ENCODE measurements at places on chromosomes 5 and 9. TPM values are rescaled to one million over a fixed set of nuclear protein-coding genes. Genes with fewer than 3 reads are reported as not detected.

DNA sequence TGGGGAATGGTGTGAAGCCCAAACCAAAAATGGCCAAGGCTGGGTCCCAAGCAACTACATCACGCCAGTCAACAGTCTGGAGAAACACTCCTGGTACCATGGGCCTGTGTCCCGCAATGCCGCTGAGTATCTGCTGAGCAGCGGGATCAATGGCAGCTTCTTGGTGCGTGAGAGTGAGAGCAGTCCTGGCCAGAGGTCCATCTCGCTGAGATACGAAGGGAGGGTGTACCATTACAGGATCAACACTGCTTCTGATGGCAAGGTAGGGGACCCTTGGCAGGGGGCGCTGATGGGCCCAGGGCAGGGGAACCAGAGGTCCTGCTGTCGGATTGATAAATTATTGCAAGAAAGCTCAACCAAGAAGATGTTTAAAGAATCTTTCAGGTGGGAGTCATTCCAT lies 19.8 kb downstream of the ABL1 start:
- ATAC-seq, result no peak

GRCh38 chr9:68919661-68920060 lies 94.3 kb downstream of the PRKACG start:
- no peak for ATAC-seq

DNA sequence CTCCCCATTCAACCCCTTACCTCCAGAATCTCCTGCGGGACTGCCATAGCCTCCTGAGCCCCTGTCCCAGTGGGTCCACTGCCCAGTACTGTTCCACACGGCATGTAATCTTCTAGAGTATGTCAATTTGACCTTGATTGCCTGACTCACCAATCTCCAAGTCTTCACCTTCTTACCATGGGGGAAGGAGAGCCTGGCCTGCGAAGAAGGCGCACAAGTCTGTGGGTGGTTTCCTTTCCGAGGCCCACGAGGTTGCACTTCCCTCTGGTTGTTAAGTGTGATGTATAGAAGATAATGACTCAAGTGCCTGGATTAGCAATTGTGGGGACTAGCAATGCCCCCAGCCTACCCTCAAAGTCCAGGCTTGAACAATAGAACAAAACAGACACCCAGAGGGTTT lies 8.1 kb upstream of the TENT4A start:
- peak; percentile 69 for ATAC-seq

FOXD4 gene
- total RNA-seq, result 0.24 TPM

DNA sequence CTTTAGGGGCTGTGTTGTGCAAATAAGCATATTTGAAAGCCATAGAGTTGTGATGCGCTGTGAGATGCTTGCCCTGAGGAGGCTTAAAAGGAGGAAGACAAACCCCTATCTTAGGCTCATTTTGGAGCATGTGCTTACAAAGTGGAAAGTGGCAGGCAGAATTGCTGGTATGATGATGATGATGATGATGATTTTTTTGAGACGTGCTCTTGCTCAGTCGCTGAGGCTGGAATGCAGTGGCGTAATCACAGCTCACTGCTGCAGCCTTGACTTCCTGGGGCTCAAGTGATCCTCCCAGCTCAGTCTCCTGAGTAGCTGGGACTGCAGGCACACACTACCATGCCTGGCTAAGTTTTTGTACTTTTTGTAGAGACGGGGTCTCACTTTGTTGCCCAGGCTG lies 1.7 kb downstream of the CNOT8 start:
- peak; percentile 9 for ATAC-seq

GRCh38 chr5:18736051-18736398 lies 1101.8 kb downstream of the TAF11L14 start:
- no peak for ATAC-seq

TLX3 gene
- total RNA-seq, result not detected

TTC16 gene
- total RNA-seq, result 1.8 TPM

DNA sequence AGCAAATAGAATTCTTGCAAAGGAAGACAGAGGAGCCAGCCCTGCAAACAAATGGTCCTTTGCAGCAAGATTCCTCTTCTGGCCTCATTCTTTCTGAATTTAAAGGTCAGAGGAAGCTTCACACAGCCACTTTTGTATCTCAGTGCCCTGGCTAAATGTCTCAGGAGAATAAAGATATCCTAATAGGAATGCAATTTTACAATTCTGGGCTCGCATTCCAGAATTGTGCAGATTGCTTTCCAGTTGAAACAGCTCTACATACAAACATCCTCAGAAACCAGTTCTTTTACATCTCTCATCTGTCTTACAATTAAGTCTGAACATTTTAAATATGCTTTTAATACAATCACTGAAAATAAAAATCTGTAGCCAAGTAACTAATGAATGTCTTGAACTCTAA lies 14.6 kb upstream of the ACOT12 start:
- no peak for ATAC-seq

SPATA31C1 gene
- 0.08 TPM for total RNA-seq

ZNF883 gene
- 0.76 TPM for total RNA-seq

DNA sequence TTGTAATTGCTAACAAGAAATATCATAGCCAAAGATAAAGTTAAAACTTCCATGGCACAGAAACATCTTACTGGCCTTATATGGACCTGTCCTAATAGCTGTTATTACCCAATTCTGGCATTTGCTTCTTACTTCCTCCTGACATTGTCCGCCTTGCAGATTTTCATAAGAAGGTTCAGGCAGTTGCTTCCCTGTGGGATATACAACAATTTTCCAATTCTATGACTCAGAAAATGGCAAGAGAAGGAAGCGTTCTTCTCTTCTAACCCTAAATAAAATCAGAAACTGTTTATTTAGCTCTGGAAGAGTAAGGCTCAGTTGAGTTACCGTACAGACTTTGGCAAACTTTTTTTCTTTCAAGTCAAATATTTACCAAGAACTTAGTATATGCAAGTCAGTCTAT lies 1.7 kb downstream of the PRKAA1 start:
- ATAC-seq, result no peak

DOCK2 gene
- total RNA-seq, result 244 TPM

DNA sequence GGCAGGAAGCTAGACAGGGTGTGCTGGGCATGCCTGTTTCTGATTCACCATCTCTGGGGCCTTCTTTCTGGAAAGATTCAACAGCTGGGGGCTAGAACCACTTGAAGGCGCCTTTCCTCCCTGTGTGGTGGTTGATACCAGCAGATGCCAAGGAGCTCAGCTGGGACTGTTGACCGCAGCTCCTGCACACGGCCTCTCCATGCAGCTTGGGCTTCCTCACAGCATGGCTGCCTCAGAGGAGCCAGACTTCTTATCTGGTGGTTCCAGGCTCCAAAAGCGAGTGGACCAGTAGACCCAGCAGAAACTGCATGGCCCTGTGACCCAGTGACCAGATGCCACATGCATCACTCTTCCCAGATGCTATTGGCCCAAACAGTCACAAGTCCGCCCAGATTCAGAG lies 74.7 kb upstream of the COL5A1 start:
- ATAC-seq, result no peak

ODF2 gene
- total RNA-seq, result 49.4 TPM

DNA sequence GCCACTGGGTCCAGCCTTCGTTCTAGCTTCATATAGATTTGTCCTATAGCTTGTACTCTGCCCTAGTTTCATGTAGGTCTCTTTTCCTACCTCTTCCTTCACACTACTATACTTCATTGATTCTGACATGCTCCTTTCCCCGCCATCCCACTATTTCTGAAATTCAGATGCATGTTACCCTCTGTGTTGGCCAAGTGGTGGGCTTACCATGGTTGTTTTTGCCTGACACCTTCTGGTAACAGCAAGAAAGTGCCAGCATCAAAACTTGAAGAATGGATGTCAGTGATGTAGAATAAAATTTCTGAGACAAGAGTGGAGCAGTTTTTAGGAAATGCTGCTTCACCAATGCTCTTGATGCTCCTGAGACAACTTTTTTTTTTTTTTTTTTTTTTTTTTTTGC lies 19.5 kb upstream of the SERINC5 start:
- ATAC-seq, result peak; percentile 54

DNA sequence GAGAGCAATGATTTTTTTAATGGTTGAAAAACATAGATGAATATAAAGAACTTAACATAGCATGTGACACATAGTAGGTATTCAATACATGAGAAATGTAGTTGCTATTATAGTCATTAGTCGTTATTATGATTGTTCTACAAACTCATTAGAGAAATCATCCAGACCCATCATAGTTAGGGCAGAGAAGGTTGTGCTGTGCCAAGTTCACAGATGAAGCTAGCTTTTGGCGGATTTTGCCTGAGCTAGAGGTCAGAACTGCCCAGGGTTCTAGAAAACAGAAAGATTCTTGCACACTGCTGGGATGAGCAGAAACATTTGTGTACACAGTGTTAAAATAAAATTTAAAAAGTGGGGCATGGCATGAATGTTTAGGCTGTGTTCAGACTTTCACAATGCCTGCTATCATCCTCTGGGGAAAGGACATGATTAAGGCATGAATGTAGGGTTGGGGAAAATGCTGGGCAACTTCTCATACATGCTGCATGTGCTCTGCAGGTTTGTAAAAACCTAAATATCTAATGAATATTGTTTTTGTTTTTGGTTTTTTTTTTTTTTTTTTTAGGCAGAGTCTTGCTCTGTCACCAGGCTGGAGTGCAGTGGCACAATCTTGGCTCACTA lies 33.3 kb upstream of the RAD23B start:
- ATAC-seq, result no peak

DNA sequence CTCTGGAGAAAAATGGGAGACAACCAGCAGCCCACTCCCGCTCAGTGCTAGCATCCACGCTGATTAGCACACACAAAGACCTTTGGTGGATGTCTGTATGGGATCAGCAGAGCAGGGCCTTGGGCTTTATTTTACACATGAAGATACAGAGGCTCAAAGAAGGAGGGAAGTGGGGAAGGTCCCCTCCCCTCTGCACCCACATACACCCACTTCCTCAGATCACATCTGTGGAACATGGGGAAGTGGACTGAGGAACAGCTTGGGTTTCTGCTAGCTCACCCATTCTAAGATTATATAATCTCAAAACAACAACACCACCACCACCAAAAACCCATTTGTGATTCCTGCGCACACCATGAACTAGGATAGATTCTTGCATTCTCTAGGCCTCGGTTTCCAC lies 14.0 kb downstream of the GGTA1 start:
- no peak for ATAC-seq

DNA sequence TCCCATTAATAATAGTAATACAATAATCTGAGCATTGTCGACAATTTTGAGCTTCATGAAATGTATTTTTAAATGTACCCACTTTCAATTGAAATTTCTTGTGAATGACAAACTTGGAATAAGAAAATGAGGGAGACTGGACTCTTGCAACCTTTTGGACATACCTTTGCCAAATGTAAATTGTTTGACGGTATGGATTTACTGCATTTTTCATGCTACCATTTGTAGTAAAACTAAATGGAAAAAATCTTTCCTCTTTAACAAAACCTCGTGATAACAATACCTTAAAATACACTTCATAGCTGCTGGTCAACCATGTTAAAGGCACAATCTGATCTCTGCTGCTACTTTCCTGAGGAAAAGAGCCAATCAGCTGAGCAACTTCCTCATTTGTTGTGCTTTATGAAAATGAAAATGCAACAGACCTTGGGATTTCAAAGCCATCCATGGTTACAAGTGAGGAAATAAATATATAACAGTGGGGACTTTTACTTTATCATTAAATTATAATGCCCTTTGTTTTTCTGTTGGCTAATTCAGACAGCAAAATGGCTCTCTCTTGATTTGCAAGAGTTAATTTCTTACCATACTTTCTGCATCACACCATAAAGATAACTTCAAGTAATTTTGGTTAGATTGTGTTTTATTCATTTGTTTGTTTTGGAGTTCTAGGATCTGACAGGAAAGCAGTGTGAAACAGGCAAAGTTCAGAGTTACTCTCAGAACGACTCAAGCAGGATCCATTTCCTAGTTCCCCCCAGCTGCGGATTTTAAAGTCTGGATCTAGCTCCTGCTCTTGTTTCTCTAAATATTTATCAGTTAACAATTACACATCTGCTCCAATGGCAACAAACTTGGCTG lies 1.1 kb downstream of the ALDH1A1 start:
- no peak for ATAC-seq

- ATAC-seq, result no peak
These were observed 737 bp downstream of the NANS start for GRCh38 chr9:98057138-98057799.

NRARP gene
- 0.66 TPM for total RNA-seq

- ATAC-seq, result no peak
These were observed 228.1 kb downstream of the DRD1 start for GRCh38 chr5:175215906-175216305.

TLE1 gene
- total RNA-seq, result 0.13 TPM

- no peak for ATAC-seq
These were observed 240.1 kb downstream of the DNAH5 start for GRCh38 chr5:13704396-13704795.

DNA sequence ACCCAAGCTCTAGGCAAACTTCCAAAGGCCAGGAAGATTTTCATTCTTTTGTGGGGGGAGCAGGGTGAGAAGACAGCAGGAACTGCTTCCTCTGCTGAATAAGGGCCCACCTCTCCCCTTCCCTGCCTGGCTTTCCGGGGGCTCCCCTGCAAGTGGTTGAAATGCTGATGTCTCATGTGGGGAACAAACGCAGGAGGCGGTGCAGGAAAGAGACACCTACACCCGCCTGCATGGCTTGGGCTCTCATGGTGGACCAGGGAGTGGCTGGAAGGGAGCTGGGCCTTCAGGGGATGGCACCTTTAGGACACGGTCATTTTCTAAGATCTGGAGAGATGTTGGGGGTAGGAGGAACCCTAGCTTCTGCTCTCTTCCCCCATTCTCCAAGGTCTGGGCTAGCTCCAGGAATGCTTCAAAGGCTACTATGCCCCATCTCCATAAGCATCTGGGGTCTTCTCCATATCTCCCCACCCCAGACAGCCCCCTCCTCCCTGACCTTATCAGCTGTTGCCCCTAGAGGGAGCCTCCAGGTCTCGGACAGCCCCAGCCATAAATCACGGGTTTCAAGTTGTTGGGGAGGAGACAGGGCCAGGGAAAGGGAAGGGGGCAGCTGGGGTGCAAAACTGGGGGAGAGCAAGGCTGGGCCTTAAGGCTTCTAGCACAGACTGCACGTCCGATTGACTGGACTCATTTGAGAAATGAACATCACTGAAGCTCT lies 76.6 kb downstream of the PSD2 start:
- ATAC-seq, result no peak

TPRN gene
- total RNA-seq, result 9.4 TPM

GAS1 gene
- 0.28 TPM for total RNA-seq

SMIM32 gene
- total RNA-seq, result not detected

DNA sequence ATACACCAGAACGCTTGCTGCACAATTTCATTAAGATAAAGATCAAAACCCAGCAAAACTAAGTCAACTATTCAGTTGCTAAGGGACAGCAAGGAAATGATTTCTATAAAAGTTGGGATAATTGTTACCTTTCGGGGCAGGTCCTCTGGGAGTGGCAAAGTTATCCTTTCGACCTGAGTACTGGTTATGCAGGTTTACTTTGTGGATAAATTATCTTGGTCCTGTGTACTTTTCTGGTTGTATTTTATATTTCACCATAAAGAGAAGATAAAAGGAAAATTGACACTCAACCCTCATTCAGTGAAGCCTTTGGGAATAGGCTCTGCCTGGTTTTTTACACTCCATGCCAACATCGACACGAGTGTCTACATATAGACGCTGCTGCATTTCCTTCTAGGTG lies 146.5 kb downstream of the SYK start:
- ATAC-seq, result no peak

DNA sequence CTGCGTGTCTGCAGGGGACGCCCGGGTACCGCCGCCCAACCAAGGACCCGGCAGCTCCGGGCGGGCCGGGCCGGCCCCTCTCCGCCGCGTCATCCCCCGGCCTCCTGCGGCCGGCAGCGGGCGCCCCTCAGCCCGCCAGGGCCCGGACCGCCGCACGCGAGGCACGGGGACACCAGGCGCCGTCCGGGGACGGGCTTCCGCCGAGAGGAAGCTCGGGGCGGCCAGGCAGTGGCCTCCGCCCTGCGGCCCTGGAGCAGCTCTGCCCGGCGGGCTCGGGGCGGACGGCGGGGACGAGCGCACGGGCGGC lies 373 bp downstream of the FBXW5 start:
- ATAC-seq, result peak; percentile 55

Data from activated T-helper 17 cell treated with anti-CD3 and anti-CD28 coated beads, Interleukin-2, amount 50 U/mL, for 72 hours (primary cell).